ENCODE measurements at places on chromosomes 13 and 19. TPM values are rescaled to one million over a fixed set of nuclear protein-coding genes. Genes with fewer than 3 reads are reported as not detected.
A peak's percentile ranks its signal among the peaks of the same experiment; 100 is the strongest.

DNA sequence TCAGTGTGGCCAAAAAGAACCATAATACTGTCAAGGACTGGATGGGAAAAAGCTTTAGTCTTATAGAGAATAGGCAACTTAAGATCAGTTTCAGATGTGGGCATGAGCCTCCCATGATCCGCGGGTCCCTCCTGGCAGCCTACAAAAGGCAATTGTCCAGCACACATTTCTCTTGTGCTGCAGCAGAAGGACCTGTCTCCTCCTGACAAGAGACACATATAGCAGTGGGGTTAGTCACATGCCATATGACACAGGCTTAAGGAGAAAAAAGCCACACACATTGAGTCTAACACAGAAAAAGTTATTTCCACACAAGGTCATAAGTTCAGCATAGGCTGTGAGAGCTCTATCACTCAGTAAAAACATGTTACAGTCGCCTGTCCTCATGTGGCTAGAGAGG lies 1378.7 kb upstream of the PRR20A start:
- H3K4me1 ChIP-seq, result no peaks in the 10 kb centered on the region
- H3K36me3 ChIP-seq, result no peaks in the 10 kb centered on the region
- no peak overlapping the region for H3K4me3 ChIP-seq
- no peaks in the 10 kb centered on the region for H3K27me3 ChIP-seq

DNA sequence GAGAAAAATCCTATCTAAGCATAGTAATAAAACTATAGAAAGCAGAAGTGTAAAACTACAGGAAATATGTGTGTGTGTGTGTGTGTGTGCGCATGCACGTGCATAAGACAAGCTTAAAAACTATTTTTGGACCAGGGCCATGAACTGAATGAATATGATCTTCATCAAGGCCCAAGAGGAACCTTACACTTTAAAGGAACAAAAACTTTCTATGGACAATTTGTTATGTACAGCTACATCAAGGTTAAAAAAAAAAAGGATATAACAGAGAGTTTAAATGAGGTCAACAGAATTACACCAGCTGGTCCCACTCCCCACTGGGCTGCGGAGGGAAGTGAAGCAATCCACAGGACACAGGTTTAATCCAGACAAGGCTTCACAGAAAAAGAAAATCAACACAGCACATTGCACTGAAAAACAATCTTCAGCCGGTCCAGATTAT lies 151.1 kb downstream of the LHFPL6 start:
- H3K4me3 ChIP-seq, result no peak overlapping the region
- no peaks in the 10 kb centered on the region for H3K36me3 ChIP-seq
- peak; percentile 80 for DNase-seq
- no peaks in the 10 kb centered on the region for H3K27me3 ChIP-seq
- peak overlapping the region; percentile 87 for H3K27ac ChIP-seq

- no peak overlapping the region for H3K27ac ChIP-seq
- H3K4me3 ChIP-seq, result no peak overlapping the region
- no peaks in the 10 kb centered on the region for H3K36me3 ChIP-seq
- H3K27me3 ChIP-seq, result no peaks in the 10 kb centered on the region
- peaks cover 8% of the 10 kb centered on the region for H3K4me1 ChIP-seq
Measured at GRCh38 chr13:26320766-26321165, 66.8 kb downstream of the CDK8 start.

- H3K4me1 ChIP-seq, result no peaks in the 10 kb centered on the region
- no peak overlapping the region for H3K27ac ChIP-seq
- H3K27me3 ChIP-seq, result no peaks in the 10 kb centered on the region
- no peaks in the 10 kb centered on the region for H3K36me3 ChIP-seq
- DNase-seq, result no peak
Measured at GRCh38 chr13:58547419-58547818, 915.9 kb downstream of the PCDH17 start.

DNA sequence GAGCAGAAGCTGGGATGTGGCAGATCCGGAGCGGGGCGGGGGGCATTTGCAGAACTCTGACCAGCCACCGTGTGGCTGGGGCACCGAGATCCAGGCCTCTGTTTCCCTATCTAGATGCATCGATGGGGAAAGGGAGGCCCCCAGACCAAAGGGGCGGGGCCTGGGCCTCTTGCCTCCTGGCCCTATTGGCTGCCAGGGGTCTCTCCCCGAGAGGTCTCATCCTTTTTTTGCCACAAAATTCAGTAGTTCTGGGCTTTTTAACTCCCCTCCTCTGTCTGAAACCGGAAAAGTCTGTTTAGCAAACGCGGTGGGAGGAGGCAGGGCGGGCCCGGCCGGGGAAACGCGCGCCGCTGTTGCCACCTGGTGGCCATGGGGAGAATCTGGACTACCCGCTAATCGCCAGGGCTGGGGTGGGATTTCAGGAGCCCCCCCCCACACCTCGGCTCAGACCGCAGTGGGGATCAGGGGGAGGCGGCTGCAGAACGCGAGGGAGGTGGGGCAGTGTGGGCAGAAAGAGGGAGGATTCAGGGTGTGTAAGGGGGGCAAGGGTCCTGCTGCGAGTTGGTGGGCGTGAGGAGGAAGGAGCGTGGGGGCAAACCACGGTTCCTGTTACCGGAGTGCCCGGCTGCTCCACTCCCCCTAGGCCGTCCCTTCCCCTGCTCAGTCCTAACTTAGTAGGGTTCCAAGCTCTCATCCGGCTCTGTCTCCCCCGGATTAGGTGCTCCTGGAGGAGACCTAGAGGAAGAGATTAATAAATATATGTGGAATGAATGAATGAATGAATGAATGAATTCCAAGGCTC lies 28.3 kb downstream of the IL12RB1 start:
- H3K27me3 ChIP-seq, result no peaks in the 10 kb centered on the region
- no peaks in the 10 kb centered on the region for H3K36me3 ChIP-seq
- no peak overlapping the region for H3K4me3 ChIP-seq
- peak; percentile 91 for DNase-seq
- H3K27ac ChIP-seq, result peak overlapping the region; percentile 87

- no peak overlapping the region for H3K4me3 ChIP-seq
- no peak for DNase-seq
- no peaks in the 10 kb centered on the region for H3K36me3 ChIP-seq
- H3K4me1 ChIP-seq, result no peaks in the 10 kb centered on the region
- H3K27ac ChIP-seq, result no peak overlapping the region
Measured at GRCh38 chr13:91546900-91547299, 148.5 kb downstream of the GPC5 start.

DNA sequence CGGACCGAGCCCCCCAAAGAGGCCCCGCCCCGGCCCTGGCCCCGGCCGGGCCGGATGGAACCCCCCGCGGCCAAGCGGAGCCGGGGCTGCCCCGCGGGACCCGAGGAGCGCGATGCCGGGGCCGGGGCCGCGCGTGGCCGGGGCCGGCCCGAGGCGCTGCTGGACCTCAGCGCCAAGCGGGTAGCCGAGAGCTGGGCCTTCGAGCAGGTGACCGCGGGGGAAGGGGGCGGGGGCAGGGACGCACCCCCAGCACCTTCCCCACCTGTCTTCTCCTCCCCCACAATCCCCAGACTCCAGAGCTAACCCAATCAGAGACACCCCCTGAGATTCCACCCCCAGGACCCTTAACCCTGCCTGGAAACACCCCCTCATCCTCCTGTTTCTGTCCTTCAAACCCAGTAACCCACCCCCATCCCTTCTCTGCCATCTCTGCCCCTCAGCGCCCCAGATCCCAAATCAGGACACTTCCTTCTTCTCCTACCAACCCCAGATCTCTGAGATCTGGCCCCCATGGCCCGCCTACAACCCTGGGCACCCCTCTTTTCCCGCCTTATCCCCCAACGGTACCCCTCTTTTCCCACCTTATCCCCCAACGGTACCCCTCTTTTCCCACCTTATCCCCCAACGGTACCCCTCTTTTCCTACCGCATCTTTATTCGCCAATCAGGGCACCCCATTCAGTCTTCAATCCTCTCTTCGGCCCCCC lies 505 bp downstream of the ZSWIM4 start:
- H3K36me3 ChIP-seq, result no peaks in the 10 kb centered on the region
- no peaks in the 10 kb centered on the region for H3K27me3 ChIP-seq
- H3K27ac ChIP-seq, result peak overlapping the region; percentile 82
- peak overlapping the region; percentile 79 for H3K4me3 ChIP-seq

GRCh38 chr19:43534816-43535761 lies 2.1 kb downstream of the ZNF575 start:
- H3K27me3 ChIP-seq, result no peaks in the 10 kb centered on the region
- peak overlapping the region; percentile 18 for H3K27ac ChIP-seq
- no peak overlapping the region for H3K4me3 ChIP-seq
- H3K36me3 ChIP-seq, result peaks cover 20% of the 10 kb centered on the region
- no peaks in the 10 kb centered on the region for H3K4me1 ChIP-seq

DNA sequence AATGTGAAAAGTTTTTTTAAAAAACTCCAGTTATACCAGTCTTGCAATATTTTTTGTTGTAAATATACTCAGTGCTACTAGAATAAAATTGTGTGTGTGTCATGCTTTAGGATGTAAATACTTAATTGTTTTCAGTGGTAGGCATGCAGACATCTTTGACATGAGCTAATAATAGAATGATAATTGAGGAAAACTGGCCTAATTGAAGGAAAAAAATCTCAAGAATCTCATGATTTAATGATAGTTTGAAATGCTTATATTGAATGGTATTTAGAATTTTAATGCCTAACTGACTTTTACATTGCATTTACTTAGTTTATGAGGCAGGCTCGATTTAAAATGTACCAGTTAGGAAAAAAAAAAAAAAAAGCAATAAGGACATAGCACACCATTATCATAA lies 3.2 kb upstream of the MAB21L1 start:
- peaks cover 64% of the 10 kb centered on the region for H3K27me3 ChIP-seq
- no peak overlapping the region for H3K27ac ChIP-seq
- DNase-seq, result no peak
- H3K4me3 ChIP-seq, result no peak overlapping the region

DNA sequence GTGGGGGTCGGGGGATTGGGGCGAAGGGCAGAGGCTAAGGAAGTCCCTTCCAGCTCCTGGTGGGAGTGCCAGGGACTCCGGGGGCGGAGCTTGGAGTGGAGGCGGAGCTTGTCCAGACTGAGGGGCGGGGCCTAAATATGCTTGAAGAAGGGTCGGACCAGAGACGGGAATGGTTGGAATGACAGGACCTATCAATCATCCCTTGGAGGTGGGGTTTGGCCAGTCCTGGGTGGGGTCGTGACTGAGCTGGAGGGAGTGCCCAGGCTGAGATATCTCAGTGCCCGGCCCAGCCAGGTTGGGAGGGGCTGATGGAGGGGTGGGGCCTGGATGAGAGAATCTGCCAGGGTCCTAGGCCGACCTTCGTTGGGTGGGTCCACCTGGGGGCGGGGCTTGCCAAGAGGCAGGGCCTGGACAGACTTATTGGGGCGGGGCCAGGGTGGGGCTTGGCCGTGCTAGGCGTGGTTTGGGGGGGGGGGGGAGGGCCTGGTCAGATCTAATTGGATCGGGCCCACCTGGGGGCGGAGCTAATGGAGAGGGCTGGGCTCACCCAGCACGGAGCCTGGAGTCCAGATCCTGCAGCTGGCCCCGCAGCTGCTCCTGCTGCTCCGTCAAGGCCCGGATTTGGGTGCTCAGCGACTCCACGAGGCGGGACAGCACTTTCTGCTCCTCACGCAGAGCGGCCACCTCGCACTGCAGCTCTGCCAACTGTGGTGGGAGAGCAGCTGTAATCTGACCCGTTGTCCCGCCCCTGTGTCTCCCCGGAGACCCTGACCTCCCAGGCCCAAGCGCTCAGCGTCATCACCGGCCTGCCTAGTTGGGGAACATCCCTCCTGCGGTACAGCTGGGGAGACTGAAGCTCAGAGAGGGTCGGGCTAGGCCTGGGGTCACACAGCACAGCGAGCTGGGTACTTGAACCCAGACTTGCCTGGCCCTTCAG lies 2.6 kb upstream of the WIZ start:
- peak overlapping the region; percentile 24 for H3K4me3 ChIP-seq
- H3K27me3 ChIP-seq, result no peaks in the 10 kb centered on the region
- H3K36me3 ChIP-seq, result no peaks in the 10 kb centered on the region
- H3K27ac ChIP-seq, result peak overlapping the region; percentile 17
- DNase-seq, result peak; percentile 84

DNA sequence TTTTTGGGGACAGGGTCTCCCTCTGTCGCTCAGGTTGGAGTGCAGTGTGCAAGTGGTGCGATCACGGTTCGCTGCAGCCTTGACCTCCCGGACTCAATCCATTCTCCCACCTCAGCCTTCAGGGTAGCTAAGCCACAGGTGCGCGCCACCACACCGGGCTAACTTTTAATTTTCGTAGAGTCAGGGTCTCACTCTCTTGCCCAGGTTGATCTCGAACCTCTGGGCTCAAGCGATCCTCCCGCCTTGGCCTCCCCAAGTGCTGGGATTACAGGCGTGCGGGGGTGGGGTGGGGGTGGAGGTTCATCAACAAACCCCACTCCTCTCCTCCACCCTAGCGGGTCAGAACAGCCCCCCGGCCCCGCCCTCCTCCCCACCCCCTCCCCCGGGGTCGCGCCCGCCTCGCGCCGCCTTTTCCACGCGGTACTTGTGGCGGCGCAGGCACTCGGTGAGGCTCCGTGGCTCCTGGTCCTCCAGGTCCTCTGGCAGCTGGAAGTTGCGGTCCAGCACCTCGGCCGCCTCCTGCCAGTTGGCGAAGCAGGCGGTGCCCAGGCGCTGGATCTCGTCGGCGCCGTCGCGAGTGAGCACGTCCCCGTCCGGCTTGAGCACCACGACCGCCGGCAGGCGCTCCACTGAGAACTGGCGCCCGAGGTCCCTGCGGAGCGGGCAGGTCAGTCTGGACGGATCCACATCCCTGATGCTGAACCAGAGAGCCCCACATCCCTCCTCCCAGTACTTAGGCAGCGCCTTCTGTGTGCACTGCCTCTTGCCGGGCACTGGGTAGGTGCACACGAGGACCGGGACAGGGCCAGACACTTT lies 5.2 kb downstream of the NXNL1 start:
- H3K4me3 ChIP-seq, result no peak overlapping the region
- H3K4me1 ChIP-seq, result no peaks in the 10 kb centered on the region
- no peak overlapping the region for H3K27ac ChIP-seq
- DNase-seq, result no peak

- H3K36me3 ChIP-seq, result peaks cover 2% of the 10 kb centered on the region
- H3K4me1 ChIP-seq, result peaks cover 24% of the 10 kb centered on the region
- peak; percentile 34 for DNase-seq
- H3K27ac ChIP-seq, result no peak overlapping the region
Measured at GRCh38 chr13:46668302-46668720, 115.3 kb downstream of the LRCH1 start.

- DNase-seq, result no peak
- no peaks in the 10 kb centered on the region for H3K27me3 ChIP-seq
- no peak overlapping the region for H3K4me3 ChIP-seq
- no peaks in the 10 kb centered on the region for H3K36me3 ChIP-seq
- no peak overlapping the region for H3K27ac ChIP-seq
Measured at GRCh38 chr13:30409886-30410704, 12.2 kb upstream of the UBE2L5 start.

The HSH2D gene
- polyA plus RNA-seq, result 9.3 TPM

The TIMM29 gene
- 16.8 TPM for polyA plus RNA-seq

The IZUMO4 gene
- polyA plus RNA-seq, result 6.1 TPM

The LAIR1 gene
- polyA plus RNA-seq, result 31.6 TPM

The PSG2 gene
- not detected for polyA plus RNA-seq

The ALOX5AP gene
- 753 TPM for polyA plus RNA-seq

The C1QTNF9 gene
- 0.03 TPM for polyA plus RNA-seq

The FCAR gene
- 57.5 TPM for polyA plus RNA-seq

The PLIN4 gene
- 3.9 TPM for polyA plus RNA-seq

The MAB21L1 gene
- polyA plus RNA-seq, result not detected

The STAP2 gene
- 24.6 TPM for polyA plus RNA-seq

The ZNF132 gene
- 1.0 TPM for polyA plus RNA-seq

The GRK1 gene
- polyA plus RNA-seq, result 0.03 TPM

The MED4 gene
- polyA plus RNA-seq, result 69.8 TPM
